Body of pancreas (tissue), 4 donors: ENCODE measurements at places on chromosomes 16 and 17. TPM values are rescaled to one million over a fixed set of nuclear protein-coding genes. Genes with fewer than 3 reads are reported as not detected.

GRCh38 chr17:28748852-28749515, 5.2 kb downstream of the TRAF4 start:
- H3K27ac ChIP-seq, result peak overlapping the region; percentile 33
- DNase-seq, result peak; percentile 41

DNA sequence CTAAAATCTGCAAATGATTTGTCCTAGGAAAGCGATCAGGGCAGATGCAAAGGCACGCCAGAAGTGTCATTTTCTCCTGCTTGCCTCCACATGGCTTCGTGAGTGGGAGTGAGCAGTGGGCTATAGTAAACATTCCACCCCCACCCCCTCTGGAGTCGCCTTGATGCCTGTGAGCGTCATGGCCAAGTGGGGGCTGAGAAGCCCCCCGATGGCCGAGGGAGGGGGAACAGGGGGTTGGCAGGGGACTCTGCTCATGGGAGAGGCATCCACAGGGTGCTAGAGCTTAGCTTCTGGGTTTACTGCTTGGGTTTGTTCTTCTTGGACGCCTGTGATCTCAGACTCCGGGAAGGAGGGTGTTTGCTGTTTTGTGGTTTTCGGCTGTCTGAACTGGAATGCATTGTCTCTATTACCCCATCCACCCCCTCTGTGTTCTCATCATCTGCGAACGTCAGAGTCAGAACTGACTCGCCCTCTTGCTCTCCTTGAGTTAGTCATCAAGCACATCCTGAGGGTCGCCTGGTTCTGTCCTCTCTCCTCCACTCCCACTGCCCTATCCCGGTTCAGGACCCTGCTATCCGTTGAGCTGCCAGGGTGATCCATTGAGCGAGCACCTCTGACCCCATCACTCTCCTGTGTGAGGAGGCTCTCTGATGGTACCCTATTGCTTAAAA, 15.4 kb downstream of the TNS4 start:
- no peaks in the 10 kb centered on the region for H3K36me3 ChIP-seq
- no peak overlapping the region for H3K27ac ChIP-seq
- peak; percentile 49 for DNase-seq
- H3K4me3 ChIP-seq, result no peak overlapping the region
- peaks cover 10% of the 10 kb centered on the region for H3K4me1 ChIP-seq

- H3K36me3 ChIP-seq, result no peaks in the 10 kb centered on the region
- H3K27ac ChIP-seq, result peak overlapping the region; percentile 79
- H3K4me3 ChIP-seq, result peak overlapping the region; percentile 11
- no peaks in the 10 kb centered on the region for H3K27me3 ChIP-seq
Observed at GRCh38 chr16:88810912-88811768, 588 bp downstream of the APRT start.

GRCh38 chr16:797120-797420, 3.5 kb downstream of the GNG13 start:
- H3K27ac ChIP-seq, result no peak overlapping the region
- DNase-seq, result no peak
- H3K4me1 ChIP-seq, result no peaks in the 10 kb centered on the region
- H3K36me3 ChIP-seq, result no peaks in the 10 kb centered on the region

GRCh38 chr17:77076124-77076830, 64.5 kb upstream of the SEC14L1 start:
- no peak overlapping the region for H3K27ac ChIP-seq
- H3K4me1 ChIP-seq, result no peaks in the 10 kb centered on the region
- H3K27me3 ChIP-seq, result peaks cover 12% of the 10 kb centered on the region
- H3K4me3 ChIP-seq, result no peak overlapping the region

MPP3 gene
- total RNA-seq, result 22.4 TPM

GRCh38 chr17:78338486-78339259, 21.2 kb downstream of the SOCS3 start:
- H3K27ac ChIP-seq, result peak overlapping the region; percentile 75
- no peaks in the 10 kb centered on the region for H3K27me3 ChIP-seq
- no peak overlapping the region for H3K4me3 ChIP-seq
- no peak for DNase-seq
- no peaks in the 10 kb centered on the region for H3K36me3 ChIP-seq
